ENCODE measurements at places on chromosomes 12 and 14.
A peak's percentile ranks its signal among the peaks of the same experiment; 100 is the strongest.

- no peak for DNase-seq
These were observed 25.2 kb upstream of the TSPAN8 start for GRCh38 chr12:71183018-71183417.

- DNase-seq: no peak
These were observed 36.8 kb downstream of the CDC42BPB start for GRCh38 chr14:103020271-103021170.

DNA sequence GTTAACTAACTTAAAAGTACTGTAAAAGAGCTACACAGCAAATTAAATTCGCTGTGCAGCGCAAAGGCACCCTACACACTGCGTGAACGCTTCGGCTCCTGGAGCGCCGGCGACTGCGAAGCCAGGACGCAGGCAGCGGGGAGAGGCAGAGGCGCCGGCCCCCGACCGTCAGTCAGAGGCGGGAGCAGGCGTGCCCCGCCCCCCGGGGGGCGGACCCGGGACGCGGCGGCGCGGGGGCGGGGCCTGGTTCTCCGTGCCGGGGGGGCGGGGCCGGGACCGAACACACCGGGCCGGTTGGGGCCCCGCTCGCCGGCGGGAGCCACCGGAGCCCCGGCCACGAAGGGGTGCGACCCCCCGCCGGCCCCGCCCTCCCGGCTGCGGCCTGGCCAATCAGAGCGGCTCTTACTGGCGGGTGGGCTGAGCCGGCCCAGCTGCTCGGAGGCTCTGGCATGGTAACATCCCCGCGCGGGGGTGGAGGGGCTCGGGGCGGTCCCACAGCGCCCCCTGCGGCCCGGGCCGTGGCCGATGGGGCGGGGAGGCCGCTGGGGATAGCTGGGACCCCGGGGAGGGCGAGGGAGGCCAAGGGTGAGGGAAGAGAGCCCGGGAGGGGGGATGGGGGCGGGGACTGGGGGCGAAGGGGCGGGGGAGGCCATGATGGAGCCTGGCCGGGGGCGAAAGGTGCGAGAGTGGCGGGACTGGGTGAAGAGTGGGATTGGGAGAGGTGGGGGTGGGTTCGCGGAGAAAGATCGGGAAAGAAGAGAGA lies at the start of gene PRPF40B:
Gene PRPF40B (plus strand): TSS at position 420 of the 763 bp plus-strand sequence. CDS start 30 bp downstream, at position 450.
- DNase-seq: peak; percentile 61

- DNase-seq: no peak
These were observed 10.3 kb upstream of the SERPINA3 start for GRCh38 chr14:94601884-94602391.

DNA sequence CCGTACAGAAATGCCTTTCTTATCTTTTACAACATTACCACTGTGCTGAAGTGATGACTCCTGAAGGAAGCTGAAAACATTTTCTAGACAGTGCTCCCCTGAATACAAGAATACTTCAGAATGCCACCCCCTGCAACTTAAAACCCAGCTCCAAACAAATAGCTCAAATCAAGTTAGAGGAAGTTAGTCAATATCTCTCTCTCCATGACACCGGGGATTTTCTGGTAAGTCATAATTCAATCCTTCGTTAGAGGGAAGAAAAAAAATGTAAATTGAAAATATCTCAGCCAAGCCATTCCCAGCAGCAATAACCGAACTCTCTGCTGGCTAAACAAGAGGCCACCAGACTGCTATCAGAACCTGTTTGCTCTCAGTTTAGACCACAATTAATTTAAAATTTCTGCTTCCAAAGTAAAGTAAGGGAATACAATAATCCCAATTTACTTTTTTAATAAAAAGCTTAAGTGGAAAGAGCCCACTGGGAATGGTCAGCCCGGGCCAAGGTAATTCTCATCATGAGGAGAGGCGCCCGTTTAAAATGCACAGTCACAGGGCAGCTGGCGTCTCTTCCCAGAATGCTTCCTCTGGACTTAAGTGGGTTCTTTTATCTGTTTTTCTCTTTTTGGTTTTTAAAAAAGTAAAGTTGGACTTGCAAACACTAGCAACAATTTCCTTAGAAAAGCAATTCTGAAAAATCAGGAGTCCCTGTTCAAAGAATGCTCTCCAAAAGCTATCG lies 710.1 kb upstream of the STXBP6 start:
- no peak for DNase-seq
